ENCODE measurements at places on chromosomes 1 and 21.

DNA sequence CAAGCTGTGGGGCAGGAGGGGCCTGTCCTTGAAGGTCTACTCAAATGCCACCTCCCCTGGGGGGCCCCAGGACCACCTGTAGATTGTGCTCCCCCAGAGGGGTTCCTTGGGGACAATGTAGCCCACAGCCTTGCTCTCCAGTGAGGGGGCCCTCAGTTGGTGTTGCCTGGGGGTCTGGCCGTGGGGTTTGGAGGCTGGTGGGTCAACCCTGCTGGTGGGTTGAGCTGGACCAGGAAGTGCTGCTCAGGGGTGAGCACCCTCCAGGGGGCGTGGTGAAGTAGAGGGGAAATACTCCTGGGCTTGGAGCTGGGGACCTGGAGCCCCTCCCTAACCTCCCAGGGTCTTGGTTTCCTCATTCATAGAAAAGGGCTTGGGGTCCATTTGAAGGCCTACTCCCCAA lies 143.6 kb upstream of the WNT4 start:
- DNase-seq, result no peak

GRCh38 chr1:243558576-243558975 lies 291.5 kb downstream of the AKT3 start:
- no peak for DNase-seq

- DNase-seq, result no peak
Observed at GRCh38 chr1:42904434-42904833, 54.2 kb downstream of the SLC2A1 start.

DNA sequence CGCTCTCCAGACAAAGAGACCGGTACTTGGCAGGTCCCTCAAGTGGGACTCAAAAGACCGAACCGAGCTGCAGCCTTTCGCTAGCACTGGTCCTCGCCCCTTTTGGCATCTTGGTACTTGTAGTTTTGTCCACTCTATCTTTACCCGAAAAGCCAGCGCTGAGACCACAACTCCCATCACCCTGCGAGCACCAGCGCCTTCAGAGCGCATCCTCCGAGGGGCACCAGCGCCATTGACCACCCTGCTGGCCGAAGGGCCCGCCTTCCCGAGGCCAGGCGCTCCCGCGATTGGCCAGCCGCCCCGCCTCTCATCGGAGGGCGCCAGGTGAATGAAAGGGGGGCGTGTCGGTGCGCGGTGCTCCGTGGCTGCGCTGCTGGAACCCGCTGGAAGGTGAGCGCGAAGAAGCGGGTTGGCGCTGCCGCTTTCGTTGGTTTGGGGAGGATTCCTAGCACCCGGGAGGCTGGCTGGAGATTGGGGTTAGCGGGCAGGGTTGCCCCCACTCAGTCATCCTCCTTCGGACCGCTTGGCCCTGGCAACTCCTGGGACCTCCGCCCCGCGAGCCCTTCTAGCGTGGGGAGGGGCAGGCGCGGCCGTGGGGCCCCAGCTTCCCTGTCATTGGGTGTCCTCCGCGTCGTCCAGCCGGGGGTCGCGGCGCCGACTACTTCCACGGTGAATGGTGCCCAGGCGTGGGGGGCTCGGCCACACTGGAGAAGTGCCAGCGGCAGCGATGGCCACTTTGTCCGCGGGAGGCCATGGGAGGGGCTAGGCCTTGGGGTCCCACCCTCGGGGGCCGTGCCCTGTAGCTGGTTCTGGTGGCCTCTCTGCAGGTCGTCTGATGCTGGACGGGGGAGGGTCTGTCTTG lies at the start of gene ZBTB8B:
Gene ZBTB8B, plus strand, starts transcription at position 357 of the 862 bp plus-strand sequence. CDS start 5,553 bp downstream, outside the sequence.
- DNase-seq, result peak; percentile 91

GRCh38 chr1:114524944-114525343 lies 13.9 kb upstream of the TRIM33 start:
- no peak for DNase-seq

GRCh38 chr1:98003442-98003841 lies 82.6 kb upstream of the DPYD start:
- no peak for DNase-seq

GRCh38 chr21:41942457-41942856 lies 11.4 kb downstream of the C2CD2 start:
- no peak for DNase-seq

GRCh38 chr1:207006914-207007313 lies 25.6 kb downstream of the C1orf116 start:
- no peak for DNase-seq

GRCh38 chr1:219990782-219991510 lies 55.4 kb downstream of the EPRS1 start:
- DNase-seq, result no peak

GRCh38 chr1:62912028-62912638 lies 128.2 kb downstream of the ATG4C start:
- DNase-seq, result no peak

- DNase-seq, result no peak
Observed at GRCh38 chr1:31904339-31905092, 33.7 kb downstream of the PTP4A2 start.

DNA sequence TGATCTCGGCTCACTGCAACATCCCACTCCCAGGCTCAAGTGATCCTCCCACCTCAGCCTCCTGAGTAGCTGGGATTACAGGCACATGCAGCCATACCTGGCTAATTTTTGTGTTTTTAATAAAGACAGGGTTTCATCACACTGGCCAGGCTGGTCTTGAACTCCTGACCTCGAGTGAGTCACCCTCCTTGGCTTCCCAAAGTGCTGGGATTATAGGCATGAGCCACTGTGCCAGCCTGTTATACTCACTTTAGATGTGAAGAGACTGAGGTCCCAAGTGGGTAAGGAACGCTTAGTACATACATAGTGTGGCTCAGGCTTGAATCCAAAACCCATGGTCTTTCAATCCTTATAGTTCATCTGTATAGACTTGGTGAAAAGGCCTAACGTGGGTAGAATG lies 63.7 kb upstream of the EPS8L3 start:
- DNase-seq, result no peak

GRCh38 chr1:19665186-19665495 lies 466 bp downstream of the HTR6 start:
- no peak for DNase-seq

GRCh38 chr1:245983294-245983967 lies 523.6 kb downstream of the SMYD3 start:
- no peak for DNase-seq

GRCh38 chr1:86207323-86207722 lies 50.8 kb upstream of the COL24A1 start:
- DNase-seq, result no peak

GRCh38 chr1:223456747-223457146 lies 63.5 kb downstream of the CCDC185 start:
- no peak for DNase-seq

- DNase-seq, result no peak
Observed at GRCh38 chr1:67013573-67013972, 40.4 kb downstream of the SLC35D1 start.

DNA sequence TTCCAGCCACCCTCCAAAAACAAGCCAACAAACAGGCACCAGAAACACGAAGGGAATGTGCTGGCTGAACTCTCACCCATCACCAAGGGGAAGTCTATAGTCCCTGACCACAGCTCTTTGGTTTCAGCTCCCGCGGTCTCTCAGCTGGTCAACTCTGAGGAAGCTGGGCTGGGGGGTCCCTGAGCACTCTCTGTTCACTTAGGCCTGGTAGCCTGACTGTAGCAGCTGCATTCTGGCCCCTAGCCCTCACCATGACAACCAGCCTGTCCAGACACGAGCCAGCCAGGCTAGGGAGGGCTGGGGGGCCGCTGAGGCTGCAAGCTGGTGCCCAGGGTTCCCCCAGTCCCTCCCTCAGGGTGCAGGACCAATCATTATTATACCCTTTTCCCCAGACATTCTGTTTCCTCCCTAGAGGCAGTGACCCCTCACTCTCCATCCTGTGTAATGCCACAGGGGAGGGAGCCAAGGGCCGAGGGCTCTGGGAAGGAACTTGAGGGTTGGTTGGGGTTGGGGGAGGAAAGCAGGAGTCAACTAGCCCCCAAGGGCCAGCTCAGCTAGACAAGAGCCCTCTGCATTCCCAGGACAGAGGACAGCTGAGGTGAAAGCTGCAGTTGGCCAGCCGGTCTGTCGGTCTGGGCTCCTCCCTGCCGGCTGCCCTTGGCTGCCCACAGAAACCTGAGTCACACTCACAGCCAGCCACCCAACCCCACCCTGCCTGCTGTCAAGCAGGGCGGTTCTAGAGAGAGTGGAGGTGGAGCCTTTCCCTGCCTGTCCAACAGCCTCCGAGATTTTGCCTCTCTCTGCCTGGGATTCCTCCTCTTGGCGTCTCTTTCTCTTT lies 1.2 kb upstream of the TRAPPC3 start:
- peak; percentile 70 for DNase-seq

GRCh38 chr1:48596046-48596445 lies 124.0 kb upstream of the SPATA6 start:
- no peak for DNase-seq

DNA sequence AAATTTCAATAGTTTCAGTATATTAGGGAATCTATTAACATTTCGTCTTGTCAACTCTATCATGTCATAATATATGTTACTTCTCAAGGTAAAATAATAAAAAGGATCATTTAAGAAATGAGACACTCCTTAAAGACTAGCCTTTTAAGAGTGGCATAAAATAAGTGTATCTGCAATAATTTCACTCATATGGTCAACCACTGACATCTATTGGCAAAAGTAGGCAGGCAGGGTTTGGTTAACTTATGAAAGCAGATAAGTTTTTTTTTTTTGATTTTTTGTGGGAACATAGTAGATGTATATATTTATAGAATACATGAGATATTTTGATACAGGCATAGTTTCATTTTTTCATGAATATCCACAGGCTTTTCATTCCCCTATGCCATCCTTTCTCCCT lies 5.5 kb upstream of the RGS21 start:
- DNase-seq, result no peak

DNA sequence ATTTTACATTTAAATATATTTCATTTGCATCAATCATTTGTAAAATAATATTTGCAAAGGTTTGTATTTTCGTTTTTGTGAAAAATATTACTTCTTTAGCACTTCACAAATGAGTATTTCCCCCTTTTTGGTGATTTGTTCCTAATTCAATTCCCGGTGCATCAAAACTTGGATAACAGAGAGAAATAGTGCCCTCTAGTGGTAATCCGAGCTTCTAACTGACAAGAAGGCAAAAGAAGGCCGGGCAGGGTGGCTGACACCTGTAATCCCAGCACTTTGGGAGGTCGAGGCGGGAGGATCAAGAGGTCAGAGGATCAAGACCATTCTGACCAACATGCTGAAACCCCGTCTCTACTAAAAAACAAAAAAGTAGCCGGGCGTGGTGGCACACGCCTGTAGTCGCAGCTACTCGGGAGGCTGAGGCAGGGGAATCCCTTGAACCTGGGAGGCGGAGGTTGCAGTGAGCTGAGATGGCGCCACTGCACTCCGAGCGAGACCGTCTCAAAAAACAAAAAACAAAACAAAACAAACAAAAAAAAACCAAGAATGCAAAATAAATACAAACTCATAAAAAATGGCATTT lies 137.7 kb downstream of the COL11A1 start:
- DNase-seq, result no peak

GRCh38 chr1:153070243-153070642 lies 1.2 kb downstream of the SPRR2B start:
- no peak for DNase-seq

GRCh38 chr1:119647734-119648619 lies at the start of gene ZNF697:
Gene ZNF697, minus strand, starts transcription at chr1:119648266. Its CDS starts 22,166 bp downstream, at chr1:119626100.
- peak; percentile 99 for DNase-seq

GRCh38 chr1:15020943-15021745 lies 132.4 kb upstream of the TMEM51 start:
- no peak for DNase-seq

DNA sequence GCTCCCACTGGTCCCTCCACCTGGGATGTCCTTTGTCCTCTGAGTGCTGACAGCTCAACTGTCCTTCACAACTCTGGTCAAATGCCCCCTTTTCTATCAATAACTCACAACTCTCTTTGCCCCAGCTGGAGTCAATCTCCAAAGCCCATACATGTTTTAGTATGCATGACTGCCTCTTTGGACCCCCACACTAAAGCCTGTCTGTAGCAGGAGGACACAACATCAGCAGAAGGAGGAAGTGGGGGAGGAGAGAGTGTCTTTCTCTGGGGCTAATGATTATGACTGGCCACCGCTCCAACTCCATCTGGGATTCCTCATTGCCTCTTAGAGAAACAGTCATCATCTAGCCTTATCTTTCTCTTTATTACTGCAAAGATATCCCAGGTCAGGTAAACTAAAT lies 186.6 kb upstream of the FGGY start:
- DNase-seq, result no peak

DNA sequence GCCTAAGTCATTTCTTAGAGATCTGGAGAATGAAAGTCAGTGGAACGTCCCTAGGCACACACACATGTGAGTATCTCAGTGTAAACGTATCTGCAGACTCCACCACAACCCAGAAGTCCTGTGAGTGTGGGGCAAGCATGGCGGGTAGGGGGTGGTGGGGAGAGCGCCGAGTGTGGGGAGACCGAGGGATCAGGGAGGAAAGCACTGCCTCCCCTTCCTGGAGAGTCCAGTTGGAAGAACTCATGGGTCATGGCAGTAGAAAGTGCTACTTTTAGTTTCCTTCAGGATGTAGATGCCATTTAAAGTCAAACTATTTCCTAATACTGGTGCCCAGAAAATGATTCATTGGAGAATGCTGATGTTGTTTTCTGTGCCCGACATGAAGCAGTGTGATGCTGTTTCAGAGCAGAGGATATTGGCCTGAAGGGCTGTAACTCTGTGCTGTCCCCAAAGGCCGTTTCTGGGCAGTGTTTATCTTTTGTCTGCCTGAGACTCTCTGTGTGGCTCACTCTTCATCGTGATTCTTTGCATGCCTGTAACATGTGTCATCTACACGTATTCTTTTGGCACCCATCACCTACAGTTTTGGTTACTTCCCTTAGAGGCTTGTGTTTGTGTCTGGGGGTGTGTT lies 45.7 kb upstream of the TSPAN2 start:
- no peak for DNase-seq

GRCh38 chr1:20329793-20330542 lies 39.3 kb downstream of the VWA5B1 start:
- no peak for DNase-seq

DNA sequence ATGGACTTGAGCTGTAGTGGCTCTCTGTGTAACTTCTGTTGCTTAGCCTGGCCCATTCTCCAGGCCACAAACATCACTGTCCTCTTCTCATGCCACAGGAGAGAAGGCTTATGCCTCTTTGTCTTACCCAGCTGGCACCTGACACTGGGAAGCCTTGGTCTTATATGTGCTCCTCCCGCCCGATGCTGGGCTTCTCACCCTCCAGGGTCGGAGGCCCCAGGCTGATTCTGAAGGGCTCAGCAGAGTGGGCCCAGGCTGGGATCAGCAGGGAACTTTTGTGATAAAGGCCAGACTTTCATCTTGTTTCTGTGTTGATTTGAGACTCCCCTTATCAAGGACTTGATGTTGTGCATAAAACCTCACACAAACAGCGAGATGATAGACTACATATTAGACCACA lies 29.8 kb downstream of the TRPM2 start:
- DNase-seq, result no peak

DNA sequence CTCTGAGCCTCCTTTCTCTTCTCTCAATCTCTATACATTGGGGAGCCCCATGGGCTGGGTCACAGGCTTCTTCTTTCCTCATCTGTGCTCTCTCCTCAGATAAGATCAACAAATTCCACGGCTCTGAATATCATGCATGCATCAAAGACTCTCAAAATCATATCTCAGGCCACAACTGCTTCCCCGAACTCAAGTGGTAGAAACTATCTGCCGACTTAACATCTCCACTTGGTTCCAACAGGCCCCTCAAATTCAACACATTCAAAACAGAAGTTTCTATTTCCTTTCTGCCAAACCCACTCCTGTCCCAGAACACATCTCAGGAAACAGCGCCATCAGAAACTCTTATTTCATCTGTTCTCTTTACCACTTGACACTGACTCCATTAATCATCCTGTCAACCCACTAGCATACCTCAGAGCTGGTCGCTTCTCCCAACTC lies 16.7 kb downstream of the DDX59 start:
- DNase-seq, result no peak
